COR-L47 (cell line): ENCODE measurements at places on chromosomes 11 and 22.

- no peak for DNase-seq
These were observed 210.5 kb downstream of the CTTN start for GRCh38 chr11:70608568-70609470.

- no peak for DNase-seq
These were observed 17.4 kb downstream of the LMO2 start for GRCh38 chr11:33874433-33874832.

GRCh38 chr22:35393116-35394010, 6.6 kb upstream of the MCM5 start:
- no peak for DNase-seq

GRCh38 chr11:104876861-104877431, 21.3 kb downstream of the CASP12 start:
- DNase-seq = no peak

DNA sequence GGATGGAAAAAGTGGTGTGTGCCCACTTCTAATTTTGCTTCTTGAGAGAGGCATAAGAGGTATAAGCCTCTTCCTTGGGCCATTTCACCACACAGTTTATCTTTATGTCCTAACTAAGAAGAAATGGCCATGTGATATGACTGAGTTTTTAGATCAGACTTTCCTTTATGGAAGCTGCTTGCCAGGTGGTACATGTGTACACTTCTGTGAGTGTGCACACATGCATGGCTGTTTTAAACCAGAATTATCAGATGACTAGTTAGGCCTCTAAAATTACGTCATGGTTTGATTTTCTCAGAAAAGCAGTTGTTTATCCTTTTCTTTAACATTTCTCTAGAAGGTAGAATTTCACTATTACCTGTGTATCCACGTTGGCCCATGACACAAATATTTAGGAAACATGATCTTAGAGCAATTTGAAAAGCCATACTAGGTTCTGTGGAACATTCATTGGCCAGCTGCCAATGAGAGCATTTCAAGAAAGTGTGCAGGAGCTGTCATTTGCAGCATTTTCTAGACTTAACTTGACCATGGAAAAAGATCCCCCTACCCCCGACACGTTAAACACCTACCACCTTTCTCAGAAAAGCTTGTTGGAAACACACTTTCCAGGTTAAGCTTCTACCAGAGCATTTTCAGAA, 109.2 kb upstream of the GAL start:
- DNase-seq = no peak

DNA sequence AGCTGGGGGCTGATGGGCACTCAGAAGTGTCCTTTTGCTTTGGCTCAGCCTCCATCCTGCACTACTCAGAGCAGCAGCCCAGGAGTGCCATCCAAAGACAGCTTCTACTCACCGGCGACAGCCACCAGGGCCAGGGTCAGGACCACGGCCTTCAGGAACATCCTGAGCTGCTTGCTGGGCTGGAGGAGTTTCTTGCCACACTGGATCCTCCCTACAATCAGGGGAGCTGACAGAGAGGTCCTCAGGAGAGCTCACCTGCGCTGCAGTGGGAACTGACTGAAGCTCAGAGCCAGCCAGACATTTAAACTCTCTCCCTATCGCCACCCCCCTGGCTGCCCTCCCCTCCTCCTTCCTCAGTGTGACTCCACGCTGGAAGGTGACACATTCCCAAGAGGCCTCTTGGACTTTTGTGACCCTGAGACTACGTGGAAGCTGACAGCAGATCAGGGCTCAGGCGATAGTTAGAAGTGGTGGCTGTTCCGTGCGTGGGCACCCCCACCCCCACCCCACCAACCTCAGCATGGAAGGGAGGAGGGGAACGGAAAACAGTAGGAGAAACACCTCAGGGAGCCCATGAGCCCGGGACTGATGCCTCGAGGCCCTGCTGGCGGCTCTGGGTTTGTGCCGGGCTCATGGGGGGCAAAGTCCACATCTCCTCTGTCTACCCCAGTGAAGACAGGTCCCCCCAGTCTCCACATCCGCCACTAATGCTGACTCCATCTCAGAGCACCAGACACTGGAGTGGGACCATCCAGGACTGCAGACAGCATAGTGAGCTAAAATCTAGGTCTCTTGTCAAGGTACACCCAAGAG, at the start of gene APOA4:
Gene APOA4 (minus strand): TSS at position 274 of the 813 bp plus-strand sequence. CDS start 113 bp downstream, at position 161.
- no peak for DNase-seq

- DNase-seq = no peak
These were observed 15.5 kb downstream of the NTM start for GRCh38 chr11:131385763-131386390.

DNA sequence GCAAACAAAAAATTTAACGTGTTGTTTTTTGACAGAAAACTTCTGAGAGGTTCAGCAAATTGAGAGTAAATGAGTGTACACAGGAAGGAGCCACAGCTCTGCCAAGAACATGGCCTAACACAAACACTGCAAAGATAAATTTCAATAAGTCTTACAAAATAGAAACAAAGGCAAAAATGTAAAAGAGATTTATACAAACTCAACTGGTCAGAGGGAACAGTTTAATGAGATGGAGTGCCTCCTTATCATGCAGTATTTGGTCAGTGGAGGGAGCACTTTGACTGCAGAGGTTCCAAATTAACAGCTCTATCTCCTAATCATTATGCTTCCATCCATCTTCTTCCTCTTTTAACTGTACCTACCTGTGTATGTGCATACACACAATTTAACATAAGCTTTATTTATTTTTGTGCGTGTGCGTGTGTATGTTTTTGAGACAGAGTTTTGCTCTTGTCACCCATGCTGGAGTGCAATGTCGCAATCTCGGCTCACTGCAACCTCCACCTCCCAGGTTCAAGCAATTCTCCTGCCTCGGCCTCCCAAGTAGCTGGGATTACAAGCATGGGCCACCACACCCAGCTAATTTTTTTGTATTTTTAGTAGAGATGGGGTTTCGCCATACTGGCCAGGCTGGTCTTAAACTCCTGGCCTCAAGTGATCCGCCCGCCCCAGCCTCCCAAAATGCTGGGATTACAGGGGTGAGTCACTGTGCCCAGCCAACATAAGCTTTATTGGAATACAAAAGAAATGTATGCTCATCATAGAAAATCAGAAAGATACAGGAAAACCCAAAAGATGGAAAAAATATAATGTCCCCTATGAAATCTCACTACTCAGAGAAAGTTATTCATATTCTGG, 111.9 kb downstream of the MRTFA start:
- DNase-seq = no peak

DNA sequence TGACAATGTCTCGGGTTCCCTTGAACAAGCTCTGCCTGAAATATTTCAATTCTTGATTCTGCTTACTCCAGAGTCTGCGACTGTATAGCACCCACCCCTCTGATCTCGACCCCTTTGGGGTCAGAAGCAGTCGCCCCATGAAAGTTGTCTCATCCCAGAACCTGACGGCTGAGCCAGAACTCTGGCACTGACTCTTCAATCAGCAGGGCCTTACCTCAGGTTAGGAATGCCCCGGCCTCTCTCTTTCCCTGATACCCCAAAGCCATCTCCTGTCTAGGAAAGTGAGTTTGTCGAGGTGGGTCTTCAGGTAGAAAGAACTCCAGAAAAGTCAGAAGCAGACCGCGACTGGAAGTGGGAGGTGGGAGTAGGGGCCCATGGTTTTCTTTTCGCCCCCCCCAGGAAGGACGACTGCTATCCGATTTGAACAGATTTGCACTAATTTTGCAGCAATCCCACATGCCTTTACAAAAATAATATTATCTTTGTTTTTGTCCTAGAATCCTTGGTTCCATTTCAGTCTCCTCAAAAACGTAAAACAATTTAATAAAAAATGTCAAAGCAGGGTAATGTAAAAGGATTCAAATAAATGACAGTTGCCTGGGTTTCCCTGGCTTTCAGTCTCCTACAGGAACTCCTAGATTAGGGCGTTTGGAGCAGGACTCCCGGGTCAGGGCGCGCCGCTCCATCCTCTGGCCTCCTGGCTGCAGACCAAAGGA, 898 bp upstream of the ROBO3 start:
- DNase-seq = no peak

GRCh38 chr11:66277471-66278362, at the start of gene CNIH2:
CNIH2 (plus strand) TSS chr11:66278175; CDS start chr11:66278457, 282 bp downstream.
- peak; percentile 38 for DNase-seq

- no peak for DNase-seq
These were observed 7.1 kb downstream of the EWSR1 start for GRCh38 chr22:29275167-29275566.

GRCh38 chr11:32341620-32342613, 93.4 kb downstream of the WT1 start:
- no peak for DNase-seq

- DNase-seq = no peak
These were observed 32.6 kb upstream of the PRDM11 start for GRCh38 chr11:45113807-45114206.

- DNase-seq = no peak
These were observed 1466.9 kb downstream of the LRRC4C start for GRCh38 chr11:39992551-39992950.

GRCh38 chr11:36035454-36035853, 91.6 kb downstream of the LDLRAD3 start:
- DNase-seq = no peak

DNA sequence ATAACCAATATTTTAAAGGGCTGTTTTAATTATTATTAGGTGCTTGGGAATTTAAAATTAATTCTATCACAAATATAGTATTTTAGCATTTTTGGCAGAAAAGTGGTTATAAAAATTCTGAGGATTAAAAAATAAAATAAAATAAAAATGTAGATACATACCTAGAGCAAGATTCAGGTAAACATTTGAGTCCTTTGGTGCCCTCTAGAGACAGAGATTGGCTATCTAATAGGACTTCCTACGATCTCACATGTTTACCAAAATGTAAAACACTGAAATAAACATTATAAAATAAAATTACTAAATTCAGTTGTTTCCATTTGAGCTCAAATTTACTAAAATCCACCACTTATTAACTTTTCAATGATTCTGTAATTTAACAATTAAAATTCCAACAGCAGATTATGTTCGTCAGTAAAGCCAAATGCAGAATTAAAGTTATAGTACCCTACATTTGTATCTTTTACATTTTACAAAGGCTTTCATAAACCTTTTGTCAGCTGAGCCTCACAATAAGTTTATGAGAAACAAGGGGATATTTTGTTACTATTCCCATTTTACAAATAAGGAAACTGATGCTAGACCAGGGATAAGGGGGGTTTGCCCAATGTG, 27.7 kb downstream of the SLC36A4 start:
- peak; percentile 32 for DNase-seq

DNA sequence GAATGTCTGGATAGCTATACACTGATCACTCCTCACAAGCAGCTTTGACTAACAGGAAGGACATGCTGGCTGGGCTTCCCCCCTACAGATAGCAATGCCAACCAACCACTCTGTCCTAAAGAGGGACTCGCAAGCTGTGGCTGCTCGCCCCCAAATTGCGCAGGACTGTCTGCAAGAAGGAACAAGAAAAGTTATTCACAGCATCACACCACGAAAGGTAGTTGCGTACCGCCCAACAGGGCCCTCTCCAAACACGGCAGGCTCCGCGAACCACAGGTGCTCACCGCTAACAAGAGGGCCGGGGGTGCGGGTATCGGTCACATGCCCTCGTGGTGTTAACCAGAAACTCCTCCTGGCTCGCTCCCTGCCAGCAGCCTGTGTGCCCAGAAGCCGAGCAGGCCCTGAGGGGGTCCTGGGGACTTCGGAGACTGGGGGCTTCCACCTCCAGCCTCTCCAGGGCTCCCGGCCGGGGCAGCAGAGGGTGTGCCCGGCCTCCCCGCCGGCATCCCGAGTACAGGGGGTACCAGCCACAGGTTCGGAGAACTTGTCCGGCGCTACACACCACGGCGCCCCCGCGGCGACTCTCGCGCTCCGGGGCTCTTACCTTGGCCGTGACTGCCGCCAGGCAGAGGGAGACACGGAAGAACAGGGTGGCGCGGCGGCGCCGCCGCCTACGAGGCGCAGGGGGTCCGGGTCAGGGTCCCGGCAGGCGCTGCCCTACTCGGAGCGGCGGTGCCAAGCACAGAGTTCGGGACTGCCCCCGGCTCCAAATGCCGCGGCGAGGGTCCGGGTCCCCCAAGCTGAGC, 682 bp downstream of the LARGE1 start:
- DNase-seq = no peak

DNA sequence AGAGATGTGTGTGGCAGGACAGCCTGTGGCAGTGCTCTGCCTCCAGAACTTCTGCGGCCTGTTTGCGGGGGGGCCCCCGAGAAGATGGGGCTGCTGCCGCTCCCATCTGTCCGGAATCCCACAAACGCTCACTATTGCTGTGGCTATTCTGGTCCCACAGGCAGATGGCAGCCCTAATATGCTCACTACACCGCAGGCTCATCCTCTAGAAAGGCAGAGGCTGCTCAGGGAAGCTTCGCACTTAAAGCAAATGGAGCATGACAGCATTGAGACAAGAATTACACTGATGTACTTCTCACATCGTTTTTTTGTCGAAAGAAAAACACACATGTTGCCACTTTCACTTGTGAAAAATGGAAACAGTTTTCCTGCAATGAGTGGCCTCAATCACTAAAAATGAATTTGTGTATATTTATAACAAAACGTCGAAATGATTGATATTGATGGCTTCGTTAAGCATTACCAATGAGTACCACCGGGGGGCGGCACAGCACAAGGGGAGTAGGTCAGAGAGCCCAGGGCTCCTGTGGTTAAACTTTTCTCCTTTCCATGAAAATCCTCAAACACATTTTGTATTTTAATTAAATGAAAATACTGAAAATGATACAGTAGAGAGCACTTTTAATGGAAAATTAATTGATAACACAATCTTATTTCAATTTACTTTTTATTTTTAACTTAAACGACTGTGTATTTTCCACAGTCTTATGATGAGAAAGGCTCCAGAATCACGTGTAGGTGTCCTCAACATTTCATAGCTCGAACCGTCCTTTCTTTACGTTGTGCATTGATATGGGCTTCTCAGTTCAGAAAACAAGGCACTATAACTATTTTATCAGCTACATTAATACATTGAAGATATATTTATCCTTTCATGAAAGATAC, 69.1 kb downstream of the CTTN start:
- DNase-seq = peak; percentile 23

- no peak for DNase-seq
These were observed 36.3 kb downstream of the SLC5A1 start for GRCh38 chr22:32079130-32080089.

DNA sequence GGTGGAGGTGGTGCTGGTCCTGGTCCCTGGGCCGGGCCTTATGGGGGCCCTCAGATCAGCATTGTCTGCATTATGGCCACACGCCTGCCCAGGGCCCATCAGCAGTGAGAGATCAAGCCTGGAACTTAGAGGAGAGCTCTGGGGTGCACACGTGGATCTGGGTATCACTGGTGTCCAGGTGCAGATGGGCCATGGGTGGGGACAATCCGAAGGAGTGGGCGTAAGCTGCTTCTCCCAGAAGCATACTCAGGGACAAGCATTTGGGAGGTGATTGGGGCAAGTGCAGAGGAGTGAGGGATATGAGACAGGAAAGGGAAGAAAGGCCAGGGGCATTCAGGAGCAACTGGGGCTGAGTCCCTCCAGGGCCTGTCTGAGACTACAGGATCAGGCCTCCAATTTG, 84.3 kb downstream of the CSNK2A3 start:
- no peak for DNase-seq
